NCI-H69 (cell line): ENCODE measurements at places on chromosomes 2 and 18.

DNA sequence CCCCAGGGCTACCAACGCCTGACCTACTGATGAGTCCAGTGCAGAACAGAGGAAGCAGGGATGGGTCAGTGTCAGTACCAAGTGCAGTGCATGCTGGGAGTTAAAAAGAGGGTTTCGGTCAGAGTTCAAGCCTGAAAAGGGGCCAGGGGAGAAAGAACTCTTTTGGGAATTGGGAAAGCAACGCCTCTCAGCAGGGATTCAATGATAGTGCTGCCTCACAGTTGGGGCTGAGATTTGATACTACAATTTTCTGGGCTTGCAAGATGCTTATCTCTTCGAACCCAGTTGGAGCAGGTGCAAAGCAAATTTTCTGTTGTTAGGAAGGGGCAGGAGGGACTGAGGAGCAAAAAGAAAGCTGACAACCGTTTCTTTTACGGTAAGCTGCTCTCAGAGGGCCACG, 82.6 kb downstream of the CERKL start:
- peak; percentile 96 for DNase-seq

DNA sequence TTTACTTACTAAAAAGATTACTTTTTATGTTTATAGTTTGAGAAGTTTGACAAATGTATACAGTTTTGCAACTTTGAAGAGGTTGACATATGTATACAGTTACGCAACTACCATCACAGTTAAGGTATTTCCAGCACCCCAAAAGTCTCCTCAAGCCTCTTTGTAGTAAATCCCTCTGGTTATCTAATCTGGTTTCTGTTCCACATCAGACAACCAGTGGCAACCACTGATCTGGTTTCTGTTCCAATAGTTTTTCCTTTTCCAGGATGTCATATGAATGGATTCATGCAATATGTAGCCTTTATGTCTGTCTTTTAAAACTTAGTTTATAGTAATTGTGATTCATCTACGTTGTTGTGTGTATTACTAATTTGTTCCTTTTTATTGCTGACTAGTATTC, 23.5 kb downstream of the IFIH1 start:
- DNase-seq, result no peak

GRCh38 chr18:49752095-49752457, 61.3 kb downstream of the ACAA2 start:
- no peak for DNase-seq

- no peak for DNase-seq
Measured at GRCh38 chr18:46211816-46212215, 107.6 kb downstream of the HAUS1 start.

- no peak for DNase-seq
Measured at GRCh38 chr2:221641181-221641871, 69.2 kb upstream of the EPHA4 start.

GRCh38 chr18:8910843-8911242, 191.7 kb upstream of the NDUFV2 start:
- DNase-seq, result no peak

- DNase-seq, result peak; percentile 65
Measured at GRCh38 chr2:96869822-96870625, at the start of gene SEMA4C. Gene SEMA4C (minus strand): TSS chr2:96870080. CDS start chr2:96867886, 2,194 bp downstream.

DNA sequence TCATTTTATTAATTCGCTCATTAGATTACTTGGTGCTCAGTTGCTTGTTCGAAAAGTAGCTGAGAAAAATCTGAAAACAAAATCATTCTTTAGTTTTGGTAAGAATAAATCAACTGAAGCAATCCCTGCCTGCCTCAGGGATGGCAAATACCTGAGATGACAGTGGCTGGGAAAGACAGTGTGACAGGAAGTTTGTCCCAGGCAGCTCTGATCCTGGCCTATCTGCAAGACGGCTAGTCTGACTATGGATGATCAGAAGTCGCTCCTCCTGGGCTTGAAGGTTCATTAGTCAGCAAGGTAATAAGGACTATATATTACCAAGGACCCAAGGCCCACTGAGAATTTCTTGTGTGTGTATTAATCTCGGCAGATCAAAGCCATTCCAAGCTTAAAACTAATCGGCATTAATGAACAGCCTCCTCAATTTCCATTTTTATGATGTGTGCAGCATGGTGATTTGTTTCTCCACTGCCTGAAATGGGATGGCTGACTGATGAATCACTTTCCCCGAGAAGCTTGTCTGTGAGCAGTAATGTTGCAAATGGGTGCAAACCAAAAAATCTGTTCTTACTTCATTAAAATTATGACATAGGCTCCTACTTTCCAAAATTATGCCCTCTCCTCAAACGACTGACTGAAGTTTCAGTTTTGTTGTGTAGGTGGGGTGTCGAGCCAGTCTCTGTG, 199.9 kb downstream of the ACTR3 start:
- no peak for DNase-seq
